ENCODE measurements at places on chromosomes 16 and 17.

DNA sequence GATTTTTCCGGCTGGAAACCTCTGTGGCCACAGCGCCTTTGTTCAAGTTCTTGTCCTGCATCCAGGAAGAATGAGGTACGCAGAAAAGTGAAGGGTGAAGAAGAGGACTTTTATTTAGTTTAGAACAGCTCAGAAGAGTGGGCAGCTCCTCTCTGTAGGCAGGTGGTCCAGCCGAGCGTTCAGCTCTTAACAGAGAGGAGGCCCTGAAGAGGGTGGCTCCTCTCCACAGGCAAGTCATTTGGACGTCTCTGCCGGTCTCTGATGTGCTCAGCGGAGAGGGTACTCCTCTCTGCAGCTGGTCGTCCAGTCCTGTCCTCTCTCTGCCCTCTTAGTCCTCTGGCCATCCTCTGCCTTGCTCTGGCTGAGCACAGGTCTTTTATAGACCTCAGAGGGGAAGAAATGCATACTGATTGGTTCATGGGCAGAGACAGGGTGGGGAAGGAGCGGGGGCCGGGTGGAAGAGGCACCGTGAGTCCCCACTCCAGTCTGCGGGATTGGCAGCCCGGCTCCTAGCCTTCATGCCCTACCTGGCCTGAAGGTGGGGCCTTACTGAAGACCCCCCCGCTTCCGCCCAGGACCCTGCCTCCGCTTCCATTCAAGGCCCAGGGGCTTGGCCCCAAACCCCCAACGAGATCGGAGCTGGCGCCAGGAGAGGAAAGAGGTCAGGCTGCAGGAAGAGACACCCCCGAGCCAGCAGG, 70.0 kb upstream of the NKD1 start:
- DNase-seq, result no peak

DNA sequence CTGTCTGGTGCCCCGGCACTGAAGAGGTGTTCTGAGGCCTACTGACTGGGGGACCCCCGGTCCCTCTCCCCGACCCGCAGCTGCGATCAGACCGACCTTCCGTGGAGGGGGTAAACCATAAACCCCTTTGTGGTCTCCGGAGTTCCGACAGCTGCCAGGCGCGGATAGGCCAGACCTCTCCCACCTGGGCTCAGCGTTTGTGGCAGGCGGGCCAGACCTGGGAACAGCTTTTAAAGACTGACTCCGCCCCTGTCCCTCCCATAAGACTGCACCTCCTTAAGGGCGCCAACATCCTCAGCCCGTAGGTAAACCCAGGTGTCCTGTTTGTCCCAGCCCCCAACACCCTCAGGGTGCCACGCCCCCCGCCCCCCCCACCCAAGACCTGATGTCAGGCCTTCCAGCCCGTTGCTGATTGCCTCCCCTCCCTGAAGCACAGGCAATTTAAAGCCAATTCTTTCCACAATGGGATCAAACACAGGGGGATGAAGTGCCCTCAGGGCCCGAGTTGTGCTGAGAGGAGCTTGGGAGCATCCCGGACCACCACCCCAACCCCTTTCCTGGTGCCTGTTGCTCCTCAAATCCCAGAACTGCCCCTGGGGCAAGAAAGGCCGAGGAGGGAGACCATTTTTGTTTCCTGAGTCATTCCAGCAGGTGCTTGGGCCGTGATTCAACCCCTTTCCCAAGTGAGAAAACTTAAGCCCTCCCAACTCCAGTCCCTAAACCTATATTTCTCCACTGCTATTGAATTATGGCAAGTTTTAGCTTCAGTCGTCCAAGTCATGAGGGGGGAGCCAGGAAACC, at the start of gene SOX15:
TSS of gene SOX15 (minus strand) at position 204 of the 801 bp plus-strand sequence. CDS start 418 bp downstream, outside the sequence.
- no peak for DNase-seq

- DNase-seq, result no peak
Observed at GRCh38 chr16:86251682-86252081, 258.6 kb upstream of the FOXF1 start.

- DNase-seq, result no peak
Observed at GRCh38 chr17:42653179-42654124, 5.6 kb upstream of the TUBG2 start.

DNA sequence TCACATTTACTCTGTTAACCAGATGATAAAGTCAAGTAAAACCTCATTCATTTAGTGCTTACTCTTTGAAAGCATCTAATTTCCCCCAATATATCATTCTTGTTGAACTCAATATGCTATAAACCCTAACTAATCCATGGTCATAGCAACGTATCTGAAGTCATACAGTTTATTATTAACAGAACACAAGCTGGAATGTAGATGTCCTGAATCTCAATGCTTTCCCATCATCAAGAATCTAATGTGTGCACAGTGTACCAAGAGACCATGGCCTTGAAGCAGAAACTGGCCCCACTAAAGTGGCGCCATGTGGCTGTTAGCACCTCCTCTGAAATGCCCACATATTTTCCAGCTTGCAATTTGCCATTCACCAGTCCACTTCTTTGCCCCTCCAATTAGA, 245.8 kb downstream of the SOX9 start:
- DNase-seq, result no peak

- no peak for DNase-seq
Observed at GRCh38 chr16:66926961-66927436, 1.7 kb upstream of the RRAD start.

All from stimulated activated CD8-positive, alpha-beta memory T cell treated with anti-CD3 and anti-CD28 coated beads, Interleukin-15, amount 100 ng/mL, for 24 hours (primary cell).